ENCODE measurements at places on chromosomes 12 and 14.

- DNase-seq: no peak
These were observed 200.2 kb downstream of the TTC8 start for GRCh38 chr14:89024691-89025090.

DNA sequence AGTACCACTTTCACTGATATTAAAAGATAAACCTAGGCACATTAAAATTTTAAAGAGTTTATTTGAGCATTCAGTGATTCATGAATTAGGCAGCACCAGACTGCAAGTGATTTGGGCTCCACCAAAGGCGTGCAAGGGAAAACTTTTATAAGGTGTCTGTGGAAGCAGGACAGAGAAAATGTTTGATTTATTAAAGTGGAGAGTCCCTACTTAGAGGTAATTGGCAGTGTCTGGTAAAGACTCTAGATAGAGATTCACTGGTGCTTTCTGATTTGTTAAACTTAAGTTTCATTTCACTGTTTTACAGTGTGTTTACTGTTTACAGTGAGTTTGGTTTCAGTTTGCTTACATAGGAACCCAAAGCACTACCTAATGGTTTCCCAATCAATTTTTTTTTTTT lies 72.8 kb downstream of the ANKS1B start:
- DNase-seq: no peak

DNA sequence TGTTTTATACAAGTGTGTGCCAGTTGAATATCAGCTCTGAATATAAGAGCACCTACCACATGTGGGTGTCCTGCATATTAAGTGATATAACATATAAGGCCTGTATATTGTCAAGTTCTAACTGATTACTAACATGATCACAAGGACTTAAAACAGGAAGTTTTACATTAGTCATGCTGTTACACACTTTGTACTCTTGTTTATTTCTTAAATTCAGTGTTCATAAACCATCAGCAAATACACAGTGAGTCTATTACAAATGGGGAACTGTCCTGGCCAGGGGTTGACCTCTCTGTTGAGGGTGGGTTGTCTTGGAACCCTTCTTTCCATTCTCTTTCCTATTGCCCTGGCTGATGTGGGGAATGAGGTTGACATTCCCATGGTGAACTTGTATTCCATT lies 19.1 kb downstream of the HELB start:
- no peak for DNase-seq

GRCh38 chr12:120239776-120240494 lies 25.6 kb downstream of the PXN start:
- no peak for DNase-seq

DNA sequence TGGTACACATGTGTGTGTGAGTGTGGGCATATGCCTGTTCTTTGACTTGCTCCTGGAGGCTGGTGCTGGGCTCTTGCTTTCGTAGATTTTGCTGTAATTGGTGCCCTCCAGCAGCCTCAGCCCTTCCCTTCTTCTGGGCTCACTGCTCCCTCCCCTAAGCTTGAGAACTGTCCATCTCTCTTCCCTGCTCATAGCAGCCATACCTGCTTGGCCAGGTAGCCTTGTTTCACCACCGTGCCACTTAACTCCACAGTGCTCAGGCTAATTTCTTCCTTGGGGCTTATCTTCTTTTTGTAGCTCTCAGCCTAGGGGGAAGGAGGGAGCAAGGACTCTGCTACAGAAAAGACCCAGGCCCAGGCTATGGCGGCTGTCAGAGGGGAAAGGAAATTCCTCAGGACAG lies 19.8 kb downstream of the PLEK2 start:
- DNase-seq: no peak

DNA sequence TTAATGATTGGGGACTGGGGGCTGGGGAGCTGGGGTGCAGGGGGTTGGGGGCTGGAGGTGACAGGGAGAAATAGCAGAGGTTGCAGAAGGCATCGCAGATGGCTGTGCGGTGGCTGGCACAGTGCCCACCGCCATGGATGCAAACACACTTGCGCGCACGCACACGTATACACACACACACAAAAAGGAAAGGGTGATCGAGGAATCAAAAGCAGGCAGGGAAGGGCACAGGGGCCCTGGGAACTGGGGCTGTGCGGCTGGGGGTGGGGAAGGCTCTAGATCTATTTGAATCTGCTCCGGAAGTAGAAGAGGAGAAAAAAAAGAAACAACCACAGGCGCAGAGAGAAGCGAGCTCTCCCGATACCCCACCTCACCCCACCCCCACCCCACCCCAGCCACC lies 39.4 kb downstream of the ZFHX2 start:
- no peak for DNase-seq

GRCh38 chr14:91246051-91246852 lies 1.7 kb upstream of the GPR68 start:
- DNase-seq: peak; percentile 78

GRCh38 chr12:118374909-118375308 lies 1.4 kb upstream of the SUDS3 start:
- no peak for DNase-seq

DNA sequence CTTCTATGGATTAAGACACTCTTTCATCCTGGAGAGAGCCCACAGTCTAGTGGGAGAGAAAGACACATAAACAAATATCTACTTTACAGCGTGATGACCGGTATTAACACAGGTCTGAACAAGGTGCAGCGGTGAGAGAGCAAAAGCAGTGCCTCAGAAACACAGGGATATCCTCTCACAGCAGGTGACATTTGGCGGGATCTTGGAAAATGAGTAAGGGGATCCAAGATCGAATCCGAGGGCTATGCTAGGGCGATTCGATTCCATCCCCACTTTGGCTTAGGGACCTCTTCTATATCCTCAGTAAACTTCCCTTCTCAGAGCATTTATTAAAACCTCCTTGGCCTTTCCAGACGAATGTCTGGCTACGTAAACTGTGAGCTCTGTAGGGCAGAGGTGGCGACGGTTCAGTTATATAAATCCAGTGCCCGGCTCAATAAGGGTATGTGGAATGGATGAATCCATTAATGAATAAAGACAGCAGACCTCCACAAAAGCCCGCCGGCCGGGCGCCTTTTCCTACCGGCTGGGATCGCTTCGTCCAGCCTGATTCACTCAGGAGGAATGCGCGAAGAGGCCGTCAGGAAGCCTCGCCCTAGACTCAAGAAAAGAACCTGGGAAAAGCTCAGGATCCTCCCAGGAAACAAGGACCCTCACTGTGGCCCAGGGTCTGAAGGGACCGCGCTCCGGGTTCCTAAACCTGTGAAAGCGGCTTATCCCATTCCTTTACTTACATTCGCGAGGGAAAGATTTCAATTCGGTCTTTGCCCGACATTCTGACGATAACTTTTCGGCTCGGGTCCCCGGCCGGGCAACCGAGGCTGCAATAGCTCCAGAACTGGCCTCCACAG lies 455 bp downstream of the ATP6V1D start:
- DNase-seq: no peak

GRCh38 chr14:92780444-92781232 lies 13.5 kb upstream of the GOLGA5 start:
- DNase-seq: no peak

GRCh38 chr12:18239526-18239925 lies 21.8 kb upstream of the PIK3C2G start:
- DNase-seq: no peak

GRCh38 chr12:62434494-62435302 lies 31.9 kb upstream of the MON2 start:
- no peak for DNase-seq

- DNase-seq: no peak
These were observed 51.9 kb downstream of the ZFP36L1 start for GRCh38 chr14:68740788-68741476.

GRCh38 chr12:88453323-88453722 lies 126.9 kb downstream of the KITLG start:
- DNase-seq: no peak

DNA sequence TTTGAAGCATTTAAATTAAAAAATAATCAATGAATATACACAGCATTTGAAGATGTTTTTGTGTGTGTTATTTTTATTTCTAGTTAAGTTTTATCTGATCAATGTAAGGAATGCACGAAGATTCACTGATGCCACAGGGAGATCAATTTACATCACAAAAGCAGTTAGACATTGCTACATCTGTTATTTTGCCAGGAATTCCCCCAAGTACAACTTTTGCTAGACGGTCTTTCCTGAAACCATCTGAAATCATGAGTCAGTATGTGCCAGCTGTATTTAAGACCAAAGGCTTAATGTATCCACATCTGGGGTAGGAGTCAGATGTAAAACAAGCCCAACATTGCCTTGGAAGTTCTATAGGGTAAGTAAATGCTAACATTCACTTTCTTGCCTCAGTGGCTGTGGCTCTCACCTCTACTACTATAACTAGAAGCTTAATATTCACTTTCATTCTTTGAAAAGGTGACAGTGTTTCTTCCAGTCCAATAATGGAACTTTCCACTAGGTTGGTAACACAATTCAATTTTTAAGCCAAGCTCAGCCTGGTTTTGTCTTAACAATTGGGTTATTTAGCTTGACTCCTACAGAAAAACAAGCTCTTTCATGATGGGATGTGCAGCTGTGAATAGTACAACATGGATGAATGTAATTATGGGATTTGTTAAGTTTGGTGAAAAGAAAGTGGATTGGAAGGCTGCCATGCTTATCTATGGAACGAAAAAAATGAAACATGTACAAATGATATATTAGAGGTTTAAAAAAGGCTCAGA lies 385.4 kb upstream of the TMEM132C start:
- DNase-seq: no peak

- DNase-seq: peak; percentile 46
These were observed 823 bp downstream of the RNF10 start for GRCh38 chr12:120534703-120535655.

DNA sequence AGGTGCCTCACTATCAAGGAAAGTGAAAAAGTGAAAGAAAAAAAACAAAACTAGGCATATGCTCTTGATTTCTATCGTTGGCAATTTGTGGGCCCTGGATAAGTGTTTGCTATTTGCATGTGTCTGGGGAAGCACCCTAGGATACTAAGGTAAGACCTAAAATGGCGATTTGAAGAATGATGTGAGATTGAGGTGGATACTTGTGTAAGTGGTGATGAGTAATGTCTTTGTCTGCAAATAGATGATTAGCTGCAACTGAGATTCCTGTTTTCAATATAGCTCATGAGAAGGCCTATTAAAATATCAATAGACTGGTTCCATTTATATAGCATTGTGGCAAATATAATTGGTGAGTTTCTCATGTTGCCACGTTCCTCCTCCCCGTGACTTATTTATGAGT lies 261.7 kb downstream of the NEDD1 start:
- DNase-seq: no peak

DNA sequence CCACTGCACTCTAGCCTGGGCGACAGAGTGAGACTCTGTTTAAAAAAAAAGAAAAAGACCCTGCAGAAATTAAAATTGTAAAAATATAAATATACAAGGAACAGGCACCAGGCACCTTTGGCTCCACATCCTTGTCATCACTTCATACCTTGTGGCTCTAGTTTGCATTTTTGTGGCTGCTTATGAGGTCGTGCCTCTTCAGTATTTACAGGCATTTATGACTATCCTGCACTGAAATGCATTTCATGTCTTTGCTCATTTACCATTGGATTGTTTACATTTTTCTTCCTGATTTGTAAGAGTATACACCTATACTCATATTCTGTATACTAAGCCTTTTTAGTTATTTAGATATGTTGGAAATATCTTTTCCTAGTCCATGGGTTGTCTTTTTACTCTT lies 20.1 kb downstream of the BICD1 start:
- no peak for DNase-seq

DNA sequence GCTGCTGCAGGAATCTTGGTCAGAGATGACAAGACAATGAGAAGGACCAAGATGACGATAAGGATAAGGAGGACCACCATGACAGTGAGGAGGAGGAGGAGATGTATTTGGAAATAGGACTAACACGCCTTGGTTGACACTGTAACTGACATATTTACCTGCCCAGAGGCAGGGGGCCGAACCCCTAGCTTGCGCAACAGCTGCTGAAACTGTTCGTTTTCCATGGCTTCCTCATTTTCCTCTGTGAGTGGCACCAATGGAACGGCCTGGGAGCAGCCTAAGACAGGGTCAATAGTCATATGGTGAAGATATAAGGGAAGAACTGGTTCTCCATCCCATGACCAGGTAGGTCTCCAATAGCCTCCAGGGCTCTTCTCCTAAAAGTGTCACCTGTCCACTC lies 28.8 kb downstream of the TIMELESS start:
- no peak for DNase-seq

GRCh38 chr14:64732536-64733120 lies 28.4 kb downstream of the PLEKHG3 start:
- DNase-seq: no peak

GRCh38 chr12:22169376-22169775 lies 123.4 kb downstream of the CMAS start:
- DNase-seq: no peak

DNA sequence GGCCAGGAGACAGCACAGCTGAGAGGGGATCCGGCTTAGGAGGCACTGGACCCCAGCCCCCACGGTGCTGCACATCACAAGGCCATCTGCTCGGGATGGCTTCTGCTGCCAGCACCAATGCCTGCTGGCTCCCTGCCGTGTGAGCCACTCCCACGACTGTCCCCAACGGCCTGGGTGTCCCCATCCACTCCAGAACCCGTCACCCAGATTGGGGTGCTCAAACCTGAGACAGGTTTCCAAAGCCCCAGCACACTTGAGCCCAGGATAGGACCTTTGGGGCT lies 102.4 kb downstream of the RFLNA start:
- DNase-seq: no peak

DNA sequence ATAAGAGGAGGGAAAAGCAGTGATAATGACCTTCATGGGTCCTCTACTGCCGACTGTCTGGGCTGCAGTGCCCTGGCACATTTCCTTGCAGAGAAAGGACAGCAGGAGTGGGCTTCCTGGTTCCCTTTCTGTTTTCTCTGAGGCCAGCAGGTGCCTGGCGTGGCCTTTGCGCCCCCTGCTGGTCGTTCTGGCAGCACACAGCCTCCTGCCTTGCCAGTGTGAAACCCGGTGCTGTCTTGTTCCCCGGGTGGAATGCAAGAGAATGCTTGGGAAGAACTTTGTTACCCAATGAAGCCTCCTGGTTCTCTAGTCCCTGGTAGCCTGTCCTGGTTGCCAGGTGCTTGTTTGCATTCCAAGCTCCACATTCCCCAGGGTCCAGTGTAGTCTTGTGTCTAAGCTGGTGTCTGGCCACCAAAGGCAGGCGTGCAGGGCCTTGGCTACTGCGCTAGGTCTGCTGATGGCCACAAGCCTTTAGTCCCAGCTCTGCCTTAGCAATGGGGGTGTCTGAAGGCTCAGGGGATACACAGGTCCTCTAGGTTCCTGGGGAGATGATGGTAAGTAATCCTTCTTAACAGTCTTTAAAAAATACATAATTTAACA lies 1392.4 kb upstream of the TMEM132C start:
- DNase-seq: peak; percentile 37

DNA sequence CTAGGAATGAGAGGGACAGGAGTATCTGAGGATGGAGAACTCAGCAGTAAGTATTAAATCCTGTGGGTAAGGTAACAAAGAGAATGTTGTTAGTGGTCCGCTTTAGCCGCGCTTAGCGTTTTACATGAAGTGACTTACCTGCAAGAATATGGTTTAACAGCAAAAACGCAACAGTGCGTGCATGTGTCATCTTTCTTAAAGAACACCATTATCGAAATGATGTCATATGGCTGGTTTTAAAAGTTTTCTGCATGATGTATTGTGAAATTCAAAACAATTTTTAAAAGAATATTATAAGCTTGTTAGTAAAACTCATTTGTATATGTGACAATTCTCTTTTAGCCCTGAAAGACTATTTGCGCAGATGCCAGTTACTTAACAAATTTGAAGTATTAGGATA lies 1.7 kb downstream of the LEMD3 start:
- no peak for DNase-seq

All from activated CD4-positive, alpha-beta T cell treated with anti-CD3 and anti-CD28 coated beads for 4 hours (primary cell).